Activated B cell treated with CpG ODN at 0.5 μM for 24 hours (primary cell): ENCODE measurements at places on chromosomes 5 and 9. TPM values are rescaled to one million over a fixed set of nuclear protein-coding genes. Genes with fewer than 3 reads are reported as not detected.

The SAXO1 gene
- total RNA-seq, result 0.02 TPM in 1 of 2 replicates, not detected in the other

The IL5 gene
- not detected in 2 replicates for total RNA-seq

The FBXL7 gene
- not detected in 2 replicates for total RNA-seq

The CDX1 gene
- not detected in 2 replicates for total RNA-seq

GRCh38 chr5:100276071-100276470 lies 259.1 kb upstream of the FAM174A start:
- no peaks in the 10 kb centered on the region for H3K27me3 ChIP-seq
- no peaks in the 10 kb centered on the region for H3K36me3 ChIP-seq
- H3K27ac ChIP-seq, result no peak overlapping the region
- H3K4me3 ChIP-seq, result no peak overlapping the region
- no peaks in the 10 kb centered on the region for H3K4me1 ChIP-seq
- DNase-seq, result no peak
